ENCODE measurements at places on chromosomes 4 and X.

- no peak for DNase-seq
Measured at GRCh38 chr4:177921715-177922114, 479.5 kb upstream of the AGA start.

- no peak for DNase-seq
Measured at GRCh38 chrX:137916090-137916746, 350.3 kb downstream of the ZIC3 start.

DNA sequence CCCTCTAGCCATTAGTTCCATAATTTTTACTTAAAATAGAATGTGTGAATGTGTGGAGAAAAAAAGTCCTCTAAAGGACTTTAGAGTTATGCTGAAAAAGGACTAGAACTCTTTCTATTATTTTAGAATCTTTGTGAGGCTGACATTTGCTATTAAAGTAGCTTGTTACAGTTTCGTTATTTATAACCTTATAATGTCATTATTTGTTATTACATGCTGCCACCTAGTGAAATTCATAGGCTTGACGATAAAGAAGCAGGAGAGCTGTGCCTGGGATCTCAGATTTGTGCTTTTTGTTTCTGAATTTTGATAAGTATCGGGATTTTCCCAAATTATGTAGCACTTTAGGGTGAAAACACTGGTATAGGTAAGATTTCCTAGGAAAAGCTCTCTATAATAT is 38.5 kb upstream of the TAPT1 start:
- DNase-seq, result no peak

GRCh38 chr4:97507587-97508245 is 635.6 kb downstream of the STPG2 start:
- no peak for DNase-seq

GRCh38 chr4:11628093-11628725 is 199.5 kb upstream of the HS3ST1 start:
- no peak for DNase-seq

DNA sequence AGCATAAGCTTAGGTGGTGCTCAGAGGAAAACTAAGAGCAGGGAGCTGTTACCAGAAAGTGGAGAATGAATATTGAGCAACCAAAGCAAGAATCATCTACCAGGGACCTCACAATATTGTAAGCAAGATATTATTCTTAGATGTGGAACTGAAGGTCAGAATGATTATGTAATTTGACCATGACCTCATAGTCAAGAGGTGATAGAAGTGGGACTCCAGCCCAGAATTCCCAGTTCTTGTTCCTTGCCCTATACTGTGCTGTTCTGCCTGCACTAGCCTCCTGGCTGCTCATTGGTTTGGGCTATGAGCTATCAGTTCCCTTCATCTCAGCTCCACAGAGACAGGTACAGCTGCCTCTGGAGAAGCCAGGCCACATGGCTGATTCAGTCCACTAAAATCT is 229.4 kb downstream of the LDB2 start:
- DNase-seq, result no peak

DNA sequence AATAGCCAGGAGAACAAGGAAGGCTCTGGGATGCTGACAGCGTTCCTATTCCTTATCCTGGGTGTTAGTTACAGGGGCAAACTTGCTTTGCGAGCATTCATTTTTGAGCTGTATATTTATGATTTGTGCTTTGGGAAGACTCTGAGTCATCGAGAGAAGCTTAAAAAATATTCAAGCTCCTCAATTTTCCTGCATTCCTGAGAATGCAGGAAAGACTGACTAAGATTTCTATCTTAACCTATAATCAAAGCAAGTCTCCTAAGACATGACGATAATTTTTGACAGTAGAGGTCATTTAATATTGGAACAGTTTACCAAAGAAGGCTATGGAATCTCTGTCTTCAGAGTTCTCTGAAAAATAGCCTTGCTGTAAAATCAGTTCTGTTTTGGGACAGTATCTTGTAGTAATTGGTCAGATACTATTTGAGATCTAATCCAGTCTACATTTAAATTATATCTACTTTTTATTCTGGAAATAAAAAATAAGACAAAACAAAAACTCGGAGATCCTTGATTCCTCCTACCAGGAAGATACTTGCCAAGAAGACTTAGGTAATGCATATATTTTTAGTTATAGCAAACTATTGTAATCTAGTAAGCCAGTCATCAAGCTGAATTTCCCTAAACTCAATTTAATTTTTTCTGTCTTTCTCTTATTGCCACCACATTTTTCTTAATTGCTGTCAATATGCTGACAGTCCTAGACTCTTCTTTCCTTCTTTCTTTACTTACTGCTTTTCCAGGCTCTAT is 31.7 kb downstream of the BBS12 start:
- DNase-seq, result no peak

DNA sequence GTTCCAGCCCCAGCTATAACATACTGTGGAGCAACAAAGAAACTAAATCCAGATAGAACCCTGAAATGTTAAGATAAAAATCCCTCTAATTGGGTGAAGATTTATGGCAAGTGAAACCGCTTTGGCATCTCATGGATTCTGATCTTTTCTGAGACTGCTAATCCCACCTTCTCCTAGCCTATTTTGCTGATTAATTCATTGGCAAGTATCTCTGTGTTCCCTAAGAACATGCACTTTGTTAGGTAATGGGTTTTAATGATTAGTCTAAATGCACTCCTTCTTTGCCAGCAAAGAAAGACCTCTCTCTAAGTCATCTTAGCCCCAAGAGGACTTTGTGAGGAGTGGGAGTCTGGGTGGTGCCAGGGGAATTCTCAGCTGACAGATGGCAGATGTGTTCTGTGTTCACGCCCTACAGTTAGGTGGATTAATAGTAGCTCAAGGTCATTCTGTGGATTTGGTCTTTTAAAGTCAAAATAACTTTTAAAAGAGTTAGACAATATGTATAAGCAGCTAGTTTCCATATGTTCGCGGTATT is 171.3 kb downstream of the UNC5C start:
- DNase-seq, result no peak

GRCh38 chr4:2827874-2828751 is 15.5 kb upstream of the ADD1 start:
- no peak for DNase-seq

- DNase-seq, result no peak
Measured at GRCh38 chrX:103197721-103198306, 17.1 kb upstream of the BEX4 start.

DNA sequence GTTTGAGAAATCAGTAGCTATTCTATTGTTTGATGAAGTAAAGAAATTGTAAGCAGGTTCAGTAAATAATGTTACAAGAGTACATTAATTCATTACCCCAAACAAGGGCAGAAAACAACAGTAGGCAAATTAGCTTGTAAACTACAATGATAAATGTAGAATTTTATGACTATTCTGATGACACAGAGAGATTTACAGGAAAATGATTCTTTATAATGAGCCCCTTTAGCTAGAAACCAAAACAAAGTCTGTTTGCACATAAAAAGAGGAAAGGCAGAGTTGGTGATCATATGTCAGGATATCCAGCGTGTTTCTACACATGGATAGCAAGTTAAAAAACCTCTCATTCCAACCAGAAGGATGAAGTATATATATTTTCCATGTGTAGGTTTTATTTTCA is 204.8 kb downstream of the CFAP299 start:
- DNase-seq, result no peak

DNA sequence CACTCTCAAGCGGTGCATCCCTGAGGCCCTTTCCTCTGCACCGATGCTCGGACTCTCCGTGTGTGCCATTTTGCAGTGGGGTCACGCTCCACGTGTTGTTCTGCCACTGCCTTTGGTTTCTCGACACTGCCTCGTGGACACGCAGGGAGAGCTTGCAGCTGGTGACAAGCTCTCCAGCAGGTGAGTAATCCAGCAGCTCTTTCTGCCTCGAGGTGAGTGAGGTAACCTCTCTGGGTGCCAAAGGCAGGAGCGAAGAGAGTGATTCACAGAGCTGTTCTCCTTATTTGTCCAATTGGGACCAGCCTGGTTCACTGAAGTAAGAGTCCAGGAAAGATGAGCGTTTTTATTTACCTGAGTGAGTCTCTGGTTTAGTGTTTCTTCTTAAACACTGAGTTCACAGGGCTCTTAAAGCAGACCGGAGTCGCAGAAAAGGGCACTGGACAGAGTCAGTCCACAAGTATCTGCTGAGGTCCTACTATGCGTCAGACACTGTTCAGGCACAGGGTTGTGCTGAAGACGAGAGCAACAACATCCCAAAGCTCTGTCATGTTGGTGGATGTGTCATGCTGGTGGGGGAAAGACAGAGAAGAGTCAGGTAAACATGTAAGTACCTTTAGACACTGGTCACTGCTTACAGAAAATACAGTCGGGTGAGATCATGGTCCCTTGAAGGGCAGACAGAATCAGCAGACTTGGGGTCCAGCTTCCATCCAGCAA is 61.8 kb downstream of the FHDC1 start:
- DNase-seq, result no peak

- no peak for DNase-seq
Measured at GRCh38 chrX:120290107-120290506, 21.2 kb downstream of the TMEM255A start.

DNA sequence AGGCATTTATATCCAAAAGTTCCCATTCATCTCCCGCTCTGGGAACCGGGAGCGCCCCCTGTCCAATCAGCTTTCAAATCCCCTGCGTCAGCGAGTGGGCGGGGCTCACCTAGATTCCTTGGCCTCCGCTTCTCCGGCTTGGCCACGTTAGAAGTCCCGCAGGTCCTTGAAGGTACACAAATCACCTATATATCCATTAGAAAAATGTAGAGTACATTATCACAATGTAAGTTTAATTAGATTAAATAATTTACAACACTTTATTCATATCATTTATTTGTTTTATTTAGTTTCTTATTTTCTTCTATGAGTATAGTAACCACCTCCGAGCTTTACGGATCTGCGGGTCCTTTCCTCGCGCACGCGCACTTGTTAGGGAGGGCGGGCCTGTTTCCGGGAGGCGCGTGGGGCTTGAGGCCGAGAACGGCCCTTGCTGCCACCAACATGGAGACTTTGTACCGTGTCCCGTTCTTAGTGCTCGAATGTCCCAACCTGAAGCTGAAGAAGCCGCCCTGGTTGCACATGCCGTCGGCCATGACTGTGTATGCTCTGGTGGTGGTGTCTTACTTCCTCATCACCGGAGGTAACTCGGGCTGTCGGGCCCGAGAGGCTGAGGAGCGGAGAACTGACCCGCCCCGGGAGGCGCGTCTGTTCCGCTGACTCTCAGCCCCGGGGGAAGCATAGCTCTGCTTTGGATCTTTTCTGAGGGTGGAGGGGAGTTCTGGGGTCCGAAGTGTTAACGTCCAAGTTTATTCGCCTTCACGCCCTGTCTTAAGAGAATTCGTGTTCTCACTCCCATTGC is at the start of gene OSTC:
OSTC (plus strand) TSS at position 388 of the 802 bp plus-strand sequence; CDS start at position 445, 57 bp downstream.
- peak; percentile 94 for DNase-seq

GRCh38 chr4:186725469-186726425 is 2.1 kb upstream of the FAT1 start:
- DNase-seq, result no peak

DNA sequence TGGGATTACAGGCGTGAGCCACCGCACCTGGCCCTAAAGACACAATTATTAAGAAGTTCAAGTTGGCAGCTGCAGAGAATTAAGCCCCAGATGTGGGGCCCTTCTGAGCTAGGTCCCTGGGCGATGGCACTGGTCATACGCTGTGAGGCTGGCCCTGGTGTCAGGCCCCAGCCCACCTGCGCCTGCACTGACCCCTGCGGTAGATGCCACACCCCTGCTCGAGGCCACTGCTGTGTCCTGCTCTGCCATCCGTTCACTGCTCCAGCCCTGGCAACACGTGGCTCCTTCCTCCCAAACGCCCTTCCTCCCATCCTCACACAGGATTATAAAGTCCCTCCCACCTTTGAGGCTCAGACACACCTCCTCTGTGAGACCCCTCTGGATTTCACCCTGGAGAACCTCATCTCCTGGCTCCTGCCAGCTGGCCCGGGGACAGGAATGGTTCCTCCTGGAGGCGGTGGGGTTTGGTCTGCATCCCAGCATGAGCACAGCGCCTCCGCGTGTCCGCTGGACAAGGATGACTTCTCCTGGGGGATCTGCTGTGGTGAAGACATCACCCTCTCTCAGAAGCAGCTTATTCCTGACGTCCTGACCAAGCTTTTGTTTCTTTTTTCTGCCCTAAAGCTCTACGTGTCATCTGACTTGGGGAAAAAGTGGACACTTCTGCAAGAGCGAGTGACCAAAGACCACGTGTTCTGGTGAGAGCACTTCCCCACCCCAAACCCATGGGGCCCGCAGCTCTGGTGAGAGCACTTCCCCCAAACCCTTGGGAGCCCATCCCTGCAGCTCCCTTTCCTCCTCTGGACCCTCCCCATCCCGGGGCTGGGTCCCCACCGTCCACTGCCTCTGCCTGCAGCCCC is 219.0 kb upstream of the PSAPL1 start:
- DNase-seq, result no peak

- DNase-seq, result no peak
Measured at GRCh38 chr4:40662962-40663604, 33.4 kb upstream of the RBM47 start.

- no peak for DNase-seq
Measured at GRCh38 chr4:169184686-169185085, 86.1 kb downstream of the SH3RF1 start.

DNA sequence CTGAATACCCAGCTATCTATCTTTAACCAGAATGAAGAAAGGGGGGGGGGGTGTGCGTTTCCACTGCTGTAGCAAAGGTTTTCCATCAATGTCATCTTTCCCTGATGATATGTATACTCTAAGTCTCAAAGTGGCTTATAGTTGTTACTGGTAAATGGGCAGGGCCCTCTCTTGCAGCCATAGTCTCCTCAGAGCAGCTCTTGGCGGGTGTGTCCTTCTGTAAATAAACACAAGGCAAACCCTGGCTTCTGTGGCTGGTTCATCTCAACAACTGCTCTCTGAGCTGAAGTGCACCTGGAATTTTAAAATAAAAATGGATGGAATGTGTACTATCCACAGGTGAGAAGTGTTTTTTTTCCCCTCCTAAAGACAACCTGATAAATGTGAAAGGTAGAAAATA is 57.5 kb upstream of the SCML1 start:
- DNase-seq, result no peak

- DNase-seq, result no peak
Measured at GRCh38 chr4:48905363-48906015, 1.1 kb downstream of the OCIAD2 start.

DNA sequence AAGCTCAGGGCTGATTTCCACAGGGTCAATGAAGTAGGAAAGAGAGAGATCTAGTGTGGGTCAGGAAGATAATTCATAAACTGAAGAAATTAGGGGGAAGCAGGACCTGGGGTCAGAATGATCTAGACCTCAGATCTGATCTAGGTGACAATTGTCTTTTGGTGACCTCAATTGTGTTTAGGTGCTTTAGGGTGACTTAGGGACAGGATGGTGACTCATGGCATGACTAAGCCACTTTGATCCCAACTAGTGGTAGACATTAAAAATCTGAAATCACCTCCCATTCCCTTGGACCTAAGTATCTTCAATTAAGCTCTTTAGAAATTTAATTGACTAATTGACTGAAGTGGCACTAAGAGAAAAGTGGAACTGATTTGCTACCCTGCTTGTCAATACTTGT is 36.7 kb upstream of the GRXCR1 start:
- no peak for DNase-seq

DNA sequence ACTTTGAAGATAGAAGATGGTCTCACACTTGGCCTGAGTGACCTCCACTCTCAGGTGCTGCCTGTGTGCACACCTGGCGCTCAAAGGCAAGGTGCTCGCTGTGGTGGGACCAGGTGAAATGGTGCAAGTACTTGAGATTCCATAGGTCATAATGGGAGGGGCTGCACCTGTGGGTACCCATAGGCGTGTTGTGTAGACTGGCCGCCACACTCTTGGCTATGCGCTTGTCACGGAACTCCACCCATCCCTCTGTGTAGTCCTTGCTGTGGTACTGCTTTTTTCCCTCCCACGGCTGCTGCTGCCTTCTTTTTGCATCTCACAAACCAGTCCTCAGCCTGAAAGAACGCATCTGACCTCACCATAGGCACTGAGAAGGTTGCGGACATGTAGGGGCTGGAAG is 27.0 kb downstream of the METAP1 start:
- DNase-seq, result no peak

- no peak for DNase-seq
Measured at GRCh38 chr4:175811228-175811627, 836 bp downstream of the GPM6A start.
